Activated T-cell treated with anti-CD3 and anti-CD28 coated beads, Interleukin-2, amount 50 U/mL, for 72 hours (primary cell): ENCODE measurements at places on chromosomes 4 and X. TPM values are rescaled to one million over a fixed set of nuclear protein-coding genes. Genes with fewer than 3 reads are reported as not detected.

DNA sequence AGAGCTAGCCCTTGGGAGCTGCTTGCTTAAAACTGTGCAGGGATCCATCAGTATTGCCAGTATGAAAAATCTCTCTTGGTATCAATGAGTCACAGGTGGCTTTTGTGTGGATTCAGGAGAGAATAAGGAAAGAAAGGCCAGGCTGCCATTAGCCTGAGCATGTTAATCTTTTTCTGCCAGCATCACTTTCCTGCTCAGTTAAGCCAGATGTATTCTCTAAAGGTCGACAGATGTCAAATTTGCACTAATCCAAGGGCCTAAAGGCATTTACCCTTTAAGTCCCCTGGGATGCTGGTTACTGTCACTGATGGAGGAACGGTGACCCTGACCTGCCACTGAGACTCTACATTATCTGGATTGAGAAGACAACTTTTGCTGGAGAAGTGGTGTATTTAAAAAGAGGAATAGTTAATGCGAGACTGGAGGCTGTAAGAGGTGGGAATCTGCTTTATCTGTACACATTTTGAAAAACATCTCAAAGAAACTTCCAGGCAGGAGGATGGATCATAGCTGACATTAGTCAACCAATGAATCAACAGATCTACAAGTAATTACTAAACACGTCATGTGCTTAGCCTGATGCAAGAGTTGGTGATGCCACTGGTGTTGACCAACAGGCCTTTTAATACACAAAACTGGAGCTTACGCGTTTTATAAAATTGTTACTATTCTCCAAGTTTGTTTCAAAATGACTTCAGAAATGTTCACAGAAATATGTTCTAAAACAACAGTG lies 241.4 kb upstream of the ANXA3 start:
- no peak for DNase-seq
- no peak overlapping the region for H3K4me3 ChIP-seq
- H3K4me1 ChIP-seq: peaks cover 20% of the 10 kb centered on the region
- H3K27me3 ChIP-seq: peaks cover 33% of the 10 kb centered on the region

GRCh38 chr4:153512952-153513500 lies 46.9 kb downstream of the TMEM131L start:
- no peak for DNase-seq
- H3K4me3 ChIP-seq: peak overlapping the region; percentile 31
- H3K36me3 ChIP-seq: peaks cover 13% of the 10 kb centered on the region
- H3K27me3 ChIP-seq: no peaks in the 10 kb centered on the region
- peak overlapping the region; percentile 90 for H3K27ac ChIP-seq

MFAP3L gene
- total RNA-seq: 1.2 TPM

CLDN34 gene
- not detected for total RNA-seq

PAGE5 gene
- 0.93 TPM for total RNA-seq

FRAS1 gene
- 0.07 TPM for total RNA-seq

DNA sequence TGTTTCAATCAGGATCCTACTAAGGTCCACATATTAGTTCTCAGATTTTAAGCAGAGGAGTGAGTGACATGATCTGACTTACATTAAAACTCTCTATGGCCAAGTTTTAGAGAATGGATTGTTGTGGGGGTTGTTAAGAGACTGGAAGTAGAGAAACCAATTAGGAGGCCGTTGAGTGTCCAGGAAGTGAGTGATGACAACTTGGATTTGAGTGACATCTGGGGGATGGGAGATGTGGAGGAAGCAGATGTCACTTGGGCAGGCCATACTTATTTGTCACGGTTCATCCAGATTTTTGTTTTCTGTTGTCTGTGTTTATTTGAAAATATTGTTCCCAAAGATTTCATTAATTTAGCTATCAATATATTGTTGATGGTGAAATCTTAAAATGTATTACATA lies 28.3 kb downstream of the ADD1 start:
- DNase-seq: no peak
- no peak overlapping the region for H3K4me3 ChIP-seq
- no peaks in the 10 kb centered on the region for H3K27me3 ChIP-seq
- H3K27ac ChIP-seq: peak overlapping the region; percentile 12
- no peaks in the 10 kb centered on the region for H3K36me3 ChIP-seq
- peaks cover 44% of the 10 kb centered on the region for H3K4me1 ChIP-seq

TBC1D14 gene
- total RNA-seq: 26.5 TPM

GRCh38 chr4:74205046-74205445 lies 47.1 kb downstream of the MTHFD2L start:
- H3K27ac ChIP-seq: no peak overlapping the region
- DNase-seq: no peak
- H3K36me3 ChIP-seq: no peaks in the 10 kb centered on the region
- peaks cover 10% of the 10 kb centered on the region for H3K4me1 ChIP-seq

- no peak overlapping the region for H3K27ac ChIP-seq
- no peaks in the 10 kb centered on the region for H3K4me1 ChIP-seq
- H3K36me3 ChIP-seq: no peaks in the 10 kb centered on the region
Measured at GRCh38 chrX:126393284-126393683, 159.3 kb downstream of the DCAF12L1 start.

DNA sequence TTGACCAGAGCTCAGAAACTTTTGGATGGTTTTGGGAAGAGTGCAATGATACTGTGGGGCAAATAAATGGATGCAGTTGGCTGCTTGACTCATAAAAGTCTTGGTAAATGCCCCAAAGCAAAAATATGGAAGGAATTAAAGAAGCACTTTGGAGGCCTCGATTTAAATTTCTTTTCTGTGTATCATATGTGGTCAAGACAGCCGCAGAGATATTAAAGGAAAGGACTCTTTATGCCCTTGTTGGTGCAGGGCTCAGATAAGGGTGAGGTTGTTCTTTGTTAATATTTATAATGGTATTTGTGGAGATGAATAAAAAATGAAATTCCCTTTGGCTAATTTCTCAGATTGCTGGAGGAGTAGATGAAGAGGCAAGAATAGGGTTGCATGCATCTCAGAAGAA lies 90.2 kb downstream of the NHS start:
- H3K4me3 ChIP-seq: no peak overlapping the region
- H3K36me3 ChIP-seq: no peaks in the 10 kb centered on the region
- DNase-seq: no peak
- no peak overlapping the region for H3K27ac ChIP-seq
- H3K4me1 ChIP-seq: no peaks in the 10 kb centered on the region

UBL4A gene
- 53.5 TPM for total RNA-seq

DNA sequence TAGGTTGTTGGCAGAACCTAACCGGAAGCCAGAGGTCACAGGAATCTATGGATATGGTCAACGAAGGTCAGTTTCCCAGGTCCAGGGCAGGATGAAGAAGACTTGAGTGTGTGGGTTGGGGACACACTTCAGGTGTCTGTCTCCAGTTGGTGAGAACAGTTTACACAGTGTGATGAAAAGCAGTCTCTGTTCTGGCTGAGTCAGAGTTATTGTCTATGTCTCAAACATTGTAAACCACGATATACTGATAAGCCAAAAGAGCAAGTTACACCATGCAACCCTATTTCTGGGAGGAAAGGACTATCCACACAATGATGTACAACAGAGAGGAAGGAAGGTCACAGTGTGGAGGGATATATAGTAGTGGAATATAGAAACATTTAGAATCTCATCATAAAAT lies 187.1 kb upstream of the C1QTNF7 start:
- H3K27me3 ChIP-seq: no peaks in the 10 kb centered on the region
- H3K36me3 ChIP-seq: no peaks in the 10 kb centered on the region
- no peak overlapping the region for H3K27ac ChIP-seq
- H3K4me1 ChIP-seq: peaks cover 7% of the 10 kb centered on the region
- no peak for DNase-seq
- H3K4me3 ChIP-seq: no peak overlapping the region

DNA sequence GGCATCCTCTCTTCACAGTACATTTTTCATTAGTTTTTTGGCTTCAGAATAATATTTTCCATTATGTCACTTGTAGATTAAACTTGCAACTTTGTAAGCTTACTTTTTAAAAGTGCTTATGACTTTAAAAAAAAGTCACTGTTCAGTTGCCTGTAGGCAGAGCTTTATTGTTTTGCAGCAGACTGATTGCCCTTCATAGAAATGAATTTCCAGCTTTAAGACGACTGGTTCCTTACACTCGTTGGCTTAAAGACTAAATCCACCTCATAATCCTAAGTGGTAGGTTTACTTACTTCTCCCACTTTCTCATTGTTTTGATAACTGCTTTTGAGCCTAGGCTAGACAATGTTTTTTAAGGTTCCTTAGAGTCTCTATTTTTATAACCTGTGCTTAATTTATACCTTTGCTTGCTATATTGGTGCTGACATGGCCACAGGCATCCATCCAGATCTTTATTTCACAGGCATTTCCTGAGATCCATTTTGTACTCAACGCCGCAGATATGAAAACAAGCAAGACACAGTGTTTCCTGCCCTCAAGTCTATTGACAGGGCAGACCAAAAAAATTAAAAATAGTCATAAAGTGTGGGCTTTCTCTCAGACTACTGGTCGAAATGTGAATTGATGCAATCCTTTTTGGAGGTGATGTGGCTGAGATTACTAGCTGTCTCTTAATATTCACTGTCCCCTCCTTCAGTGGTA lies 12.6 kb upstream of the IL13RA2 start:
- H3K36me3 ChIP-seq: no peaks in the 10 kb centered on the region
- H3K4me3 ChIP-seq: no peak overlapping the region

CYSLTR1 gene
- 6.6 TPM for total RNA-seq

DNA sequence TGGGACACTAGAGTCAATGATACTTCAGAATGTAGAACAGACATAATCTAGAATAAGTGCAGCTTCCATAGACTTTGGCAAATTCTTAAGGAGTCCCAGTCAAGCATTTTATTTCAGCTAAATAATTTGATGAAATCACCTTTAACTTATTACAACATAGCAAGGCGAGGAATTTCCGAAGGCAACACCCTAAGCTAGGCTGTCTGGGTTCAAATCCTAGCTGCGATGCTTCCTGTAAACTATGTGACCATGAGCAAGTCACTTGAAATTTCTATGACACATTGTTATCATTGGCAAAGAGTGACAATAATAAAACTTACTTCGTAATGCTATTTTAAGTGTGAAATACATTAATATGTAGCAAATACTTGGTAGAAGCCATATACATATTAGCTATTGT lies 679.1 kb downstream of the DMD start:
- H3K36me3 ChIP-seq: no peaks in the 10 kb centered on the region
- peaks cover 5% of the 10 kb centered on the region for H3K4me1 ChIP-seq
- no peak for DNase-seq
- H3K27ac ChIP-seq: no peak overlapping the region
- no peak overlapping the region for H3K4me3 ChIP-seq

TLL1 gene
- not detected for total RNA-seq
